ENCODE measurements at places on chromosomes 3 and 15. TPM values are rescaled to one million over a fixed set of nuclear protein-coding genes. Genes with fewer than 3 reads are reported as not detected.

The ABHD17C gene
- 8.4 TPM for total RNA-seq

The MRPS22 gene
- 98.8 TPM for total RNA-seq

The ACOX2 gene
- total RNA-seq, result 4.5 TPM

The ZNF80 gene
- total RNA-seq, result not detected

The EIF4E3 gene
- total RNA-seq, result 5.7 TPM

The GOLGA6B gene
- not detected for total RNA-seq

The SCG3 gene
- total RNA-seq, result not detected

The ZMYND10 gene
- total RNA-seq, result 0.13 TPM

The WWTR1 gene
- 362 TPM for total RNA-seq

The ZDHHC19 gene
- total RNA-seq, result not detected

Measured in thoracic aorta endothelial cell (primary cell).